ENCODE measurements at places on chromosomes 16 and 17.
A peak's percentile ranks its signal among the peaks of the same experiment; 100 is the strongest.

- DNase-seq = no peak
Observed at GRCh38 chr17:50163843-50164696, 1.7 kb upstream of the SGCA start.

DNA sequence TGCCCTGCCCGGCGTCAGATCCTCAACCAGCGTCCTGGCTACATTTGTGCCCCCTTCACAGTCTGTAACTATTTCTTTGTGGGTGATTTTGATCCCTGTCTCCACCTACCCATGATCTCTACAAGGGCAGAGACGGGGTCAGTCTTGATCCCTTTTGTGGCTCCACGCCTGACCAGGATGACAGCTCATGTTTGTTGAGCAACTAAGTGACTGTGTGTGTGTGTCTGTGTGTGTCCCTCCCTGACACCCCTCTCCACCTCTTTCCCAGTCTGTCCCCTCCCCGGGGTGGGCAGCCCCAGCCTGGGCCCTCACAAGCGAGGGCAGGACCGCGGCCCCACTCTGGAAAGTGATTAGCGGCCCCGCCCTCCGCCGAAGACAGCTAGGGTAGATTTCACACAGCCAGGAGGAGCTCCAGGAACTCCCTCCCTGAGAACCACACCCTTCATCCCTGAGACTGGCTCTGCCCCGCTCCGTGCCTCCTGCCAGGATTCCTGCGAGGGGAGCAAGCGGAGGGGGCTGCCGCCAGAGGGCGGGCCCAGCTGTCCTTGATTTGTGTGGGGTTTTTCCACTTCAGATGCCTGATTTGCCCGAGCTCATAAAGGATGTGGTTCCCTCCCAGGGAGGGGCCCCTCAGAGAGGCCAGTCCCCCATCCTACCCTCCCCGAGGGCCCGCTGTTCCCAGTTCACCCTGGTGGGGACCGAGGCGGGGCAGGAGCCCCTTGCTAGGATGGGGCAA is 5.3 kb upstream of the HS3ST6 start:
- DNase-seq = no peak

DNA sequence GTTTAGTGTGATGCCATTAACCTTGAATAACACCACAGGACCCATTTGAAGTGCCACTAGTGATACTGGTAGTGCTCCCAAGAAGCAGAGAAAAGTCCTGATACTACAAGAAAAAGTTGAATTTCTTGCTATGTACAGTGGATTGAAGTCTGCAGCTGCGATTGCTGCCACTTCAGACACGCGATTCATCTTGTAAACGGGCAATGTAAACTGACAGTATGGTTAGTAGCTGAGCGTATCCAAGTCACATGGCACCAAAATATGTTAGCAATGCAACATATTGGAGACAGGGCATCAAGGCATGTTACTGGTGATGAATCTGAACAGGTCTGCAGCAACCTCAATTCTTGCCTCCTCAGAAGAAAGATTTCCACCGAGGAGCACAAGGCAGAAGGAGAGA is 238.9 kb downstream of the HS3ST3B1 start:
- no peak for DNase-seq

GRCh38 chr16:4053301-4053845 is 62.9 kb downstream of the ADCY9 start:
- no peak for DNase-seq

DNA sequence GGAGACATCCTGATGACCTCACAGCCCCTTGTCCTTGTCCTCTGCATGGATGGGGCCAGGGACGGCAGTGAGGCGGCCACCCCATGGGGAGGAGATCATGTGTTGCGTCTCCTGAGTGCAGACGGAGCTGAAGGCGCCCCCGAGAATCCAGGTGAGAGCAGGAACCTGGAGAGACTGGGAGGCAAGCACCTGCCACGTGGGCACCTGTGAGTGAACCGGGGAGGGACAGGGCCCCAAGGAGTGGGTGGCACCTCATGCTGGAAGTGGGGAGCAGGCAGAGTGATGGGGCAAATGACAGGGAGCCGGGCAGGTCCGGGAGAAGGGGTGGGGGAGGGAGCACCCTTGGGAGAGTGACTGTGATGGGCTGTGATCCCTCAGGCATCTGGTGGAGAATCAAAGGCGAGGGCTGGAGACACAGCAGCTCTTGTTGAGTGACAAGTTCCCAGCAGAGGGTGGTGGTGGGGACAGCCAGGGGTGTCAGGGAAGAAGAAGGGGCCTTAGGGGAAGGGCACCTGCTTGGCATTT is 174.3 kb upstream of the CHMP6 start:
- DNase-seq = no peak

GRCh38 chr17:39380144-39380543 is 21.3 kb downstream of the FBXL20 start:
- no peak for DNase-seq

DNA sequence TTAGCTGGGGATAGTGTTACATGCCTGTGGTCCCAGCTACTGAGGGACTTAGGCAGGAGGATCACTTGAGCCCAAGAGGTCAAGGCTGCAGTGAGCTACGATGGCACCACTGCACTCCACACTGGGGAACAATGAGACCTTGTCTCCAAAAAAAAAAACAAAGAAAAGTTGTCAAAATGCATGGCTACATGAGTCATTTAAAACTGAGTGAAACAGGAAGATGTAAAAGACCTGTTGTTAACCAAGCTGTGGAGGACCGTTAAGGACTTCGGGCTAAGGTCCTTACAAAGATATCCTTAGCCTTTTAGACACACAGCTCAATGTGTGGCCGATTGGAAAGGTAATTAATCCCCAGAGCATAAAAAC is 25.1 kb downstream of the ZP2 start:
- no peak for DNase-seq

GRCh38 chr17:7883781-7884386 is 4.7 kb upstream of the CHD3 start:
- peak; percentile 42 for DNase-seq

DNA sequence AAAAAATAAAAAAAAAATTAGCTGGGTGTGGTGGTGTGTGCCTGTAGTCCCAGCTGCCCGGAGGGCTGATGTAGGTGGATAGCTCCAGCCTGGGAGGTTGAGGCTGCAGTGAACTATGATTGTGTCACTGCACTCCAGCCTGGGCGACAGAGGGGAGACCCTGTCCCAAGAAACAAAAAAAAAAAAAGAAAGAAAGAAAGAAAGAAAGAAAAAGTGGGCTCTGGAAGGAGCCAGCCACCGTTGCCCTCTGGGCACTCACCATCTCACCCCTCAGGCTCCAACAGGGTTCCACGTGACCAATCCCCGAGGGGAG is 87.3 kb upstream of the TOB1 start:
- DNase-seq = no peak
